ENCODE measurements at places on chromosomes 11 and 22. TPM values are rescaled to one million over a fixed set of nuclear protein-coding genes. Genes with fewer than 3 reads are reported as not detected.

RIBC2 gene
- not detected for total RNA-seq

KCNQ1 gene
- total RNA-seq = not detected

JAML gene
- total RNA-seq = 9.1 TPM

HBB gene
- not detected for total RNA-seq

GRCh38 chr22:36331306-36331911, 56.4 kb downstream of the MYH9 start:
- DNase-seq = peak; percentile 87

DNA sequence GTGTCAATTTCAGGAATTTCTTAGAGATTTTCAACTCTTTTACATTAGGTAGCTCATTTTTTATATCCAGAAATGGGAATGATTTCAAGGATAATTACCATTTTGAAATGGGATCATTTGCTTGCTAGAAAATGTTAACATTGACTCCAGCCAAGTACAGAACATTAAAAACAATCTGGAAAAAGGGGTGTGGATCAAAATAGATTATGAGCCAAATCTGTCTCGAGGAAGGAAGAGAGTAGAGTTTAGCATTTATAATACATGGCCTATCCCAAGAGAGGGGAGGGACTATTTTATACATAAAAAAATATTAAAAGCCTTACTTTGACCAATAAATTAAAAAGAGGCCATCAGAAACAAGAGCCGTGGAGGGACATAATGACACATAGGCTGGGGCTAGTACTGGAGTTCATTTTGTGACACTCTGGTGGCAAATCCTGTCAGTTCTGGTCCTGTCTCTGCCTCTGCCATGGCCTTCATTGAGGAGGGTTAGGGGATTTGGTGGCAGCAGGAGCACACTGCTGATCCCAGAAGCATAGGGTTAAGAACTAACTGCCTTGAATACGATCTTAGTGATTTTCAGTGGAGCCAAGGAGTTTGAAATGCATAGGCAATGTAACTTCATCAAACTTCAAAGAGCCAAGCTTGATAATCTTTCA, 20.4 kb downstream of the PPP6R3 start:
- no peak for DNase-seq

GRCh38 chr11:69866648-69867047, 47.4 kb upstream of the FGF3 start:
- DNase-seq = no peak

GRCh38 chr22:43329061-43329460, 14.1 kb downstream of the SCUBE1 start:
- DNase-seq = no peak
